ENCODE measurements at places on chromosomes 7 and 10.

DNA sequence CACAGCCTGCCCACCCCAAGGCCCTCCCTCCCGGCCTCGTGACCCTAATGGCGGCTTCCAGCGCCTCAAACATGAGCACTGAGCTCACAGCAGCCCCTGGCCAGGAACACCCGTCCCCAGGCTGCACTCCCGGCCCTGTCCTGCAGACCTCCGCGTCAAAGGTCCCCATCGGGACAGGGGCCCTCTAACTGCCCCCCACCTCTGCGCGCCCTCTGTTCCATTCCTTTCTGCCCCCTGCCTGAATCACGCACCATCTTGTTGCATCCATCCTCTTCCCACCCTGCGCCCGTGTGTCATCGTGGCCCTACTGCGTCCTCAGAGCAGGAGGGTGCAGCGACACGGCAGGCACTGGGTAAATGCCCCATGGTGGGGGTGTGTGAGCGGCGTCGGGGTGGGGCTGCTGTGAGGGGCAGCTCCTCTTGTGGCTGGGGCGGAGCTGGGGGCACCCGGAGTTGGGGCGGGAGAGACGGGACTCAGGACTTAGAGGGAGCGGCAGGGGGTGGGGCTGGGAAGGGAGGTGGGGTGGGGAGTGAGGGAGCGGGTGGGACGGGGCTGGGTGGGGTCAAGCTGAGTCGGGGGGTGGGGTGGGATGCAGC is 13.4 kb downstream of the SLC29A4 start:
- no peak for DNase-seq

- DNase-seq: no peak
Observed at GRCh38 chr10:44511601-44512000, 126.7 kb upstream of the CXCL12 start.

DNA sequence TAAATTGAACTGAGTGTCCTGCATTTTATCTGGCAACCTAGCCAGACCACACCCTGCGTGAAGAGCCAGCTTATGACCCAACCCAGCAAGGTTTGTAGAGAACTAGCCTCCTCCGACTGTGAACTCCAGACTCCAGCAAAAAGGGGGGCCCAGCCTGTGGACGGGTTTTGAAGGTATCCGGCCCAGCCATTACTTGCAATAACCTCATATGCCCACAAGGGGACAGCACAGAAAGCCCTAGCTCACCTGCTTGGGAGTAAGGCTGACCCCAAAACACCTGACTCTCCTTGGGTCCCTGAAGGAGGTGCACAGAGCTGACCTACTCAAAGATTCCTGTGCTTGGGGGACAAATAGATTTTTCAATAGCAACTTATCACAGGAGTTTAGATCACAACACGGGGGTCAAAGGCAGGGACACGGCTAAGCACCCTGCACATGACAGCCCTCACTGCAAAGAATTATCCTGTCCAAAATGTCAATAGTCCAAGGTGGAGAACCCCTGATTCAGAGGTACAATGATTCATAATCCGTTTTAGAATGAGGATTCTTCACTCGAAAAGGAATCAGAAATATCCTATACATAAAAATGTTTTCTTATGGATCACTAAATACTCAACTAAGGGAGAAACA is 4.6 kb downstream of the TRPV6 start:
- no peak for DNase-seq

DNA sequence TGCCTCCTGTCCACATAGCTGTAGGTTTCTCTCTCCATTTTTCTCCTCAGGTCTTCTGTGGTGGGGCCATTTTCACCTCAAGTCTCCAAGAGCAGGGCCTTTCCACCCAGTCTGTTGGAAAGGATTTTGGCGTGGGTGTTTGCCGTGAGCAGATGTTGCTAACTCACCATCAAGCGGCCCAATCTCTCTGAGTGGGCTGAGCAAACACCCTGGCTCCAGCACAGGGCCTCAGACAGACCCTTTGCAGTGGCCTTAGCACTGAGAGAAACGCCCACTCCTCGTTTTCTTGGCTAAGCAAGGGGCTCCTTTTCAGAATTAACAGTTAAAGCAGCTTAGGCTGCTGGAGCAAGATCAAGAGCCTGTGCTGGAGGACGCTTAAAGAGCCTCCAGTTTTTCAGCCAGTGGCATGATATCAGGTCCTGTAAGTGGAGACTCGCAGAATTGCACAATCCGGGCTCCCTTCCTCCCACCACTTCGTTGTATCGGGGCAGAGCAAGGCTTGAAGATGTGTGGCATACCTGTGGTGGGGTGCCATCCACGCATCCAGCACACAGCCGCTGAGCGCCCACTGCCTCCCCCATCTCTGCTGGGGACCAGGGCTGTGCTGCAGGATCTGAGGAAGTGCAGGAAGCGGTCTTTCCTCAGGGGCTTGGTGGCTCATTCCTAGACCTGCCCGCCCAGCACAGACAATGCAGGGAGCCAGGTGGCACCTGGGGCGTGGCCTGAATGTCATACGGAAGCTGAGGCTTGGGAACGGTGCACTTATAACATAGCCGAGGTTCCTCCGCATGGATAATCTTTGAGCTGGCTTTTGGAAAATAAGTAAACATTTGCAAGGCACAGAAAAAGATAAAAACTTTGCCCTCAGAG is 142.7 kb downstream of the ADARB2 start:
- DNase-seq: no peak

- no peak for DNase-seq
Observed at GRCh38 chr7:101166909-101167644, 1.7 kb upstream of the VGF start.

DNA sequence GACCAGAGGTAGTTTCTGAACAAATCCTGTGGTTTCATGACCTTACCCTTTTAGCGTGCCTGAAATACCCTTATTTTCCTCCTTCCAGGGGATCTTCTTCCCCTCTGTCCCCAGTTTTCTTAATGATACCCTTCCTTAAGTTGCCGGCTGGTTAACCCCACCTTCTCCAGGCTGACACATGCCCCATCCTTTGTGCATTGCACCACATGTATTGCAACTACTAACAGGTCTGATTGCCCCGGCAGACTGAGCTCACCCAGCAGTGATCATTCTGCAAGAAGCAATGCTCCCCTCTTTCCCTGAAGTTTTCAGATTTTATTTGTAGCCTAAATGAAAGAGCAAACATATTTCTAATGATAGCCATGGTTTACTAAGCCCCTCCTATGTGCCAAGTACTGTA is 108.2 kb downstream of the HIP1 start:
- no peak for DNase-seq

DNA sequence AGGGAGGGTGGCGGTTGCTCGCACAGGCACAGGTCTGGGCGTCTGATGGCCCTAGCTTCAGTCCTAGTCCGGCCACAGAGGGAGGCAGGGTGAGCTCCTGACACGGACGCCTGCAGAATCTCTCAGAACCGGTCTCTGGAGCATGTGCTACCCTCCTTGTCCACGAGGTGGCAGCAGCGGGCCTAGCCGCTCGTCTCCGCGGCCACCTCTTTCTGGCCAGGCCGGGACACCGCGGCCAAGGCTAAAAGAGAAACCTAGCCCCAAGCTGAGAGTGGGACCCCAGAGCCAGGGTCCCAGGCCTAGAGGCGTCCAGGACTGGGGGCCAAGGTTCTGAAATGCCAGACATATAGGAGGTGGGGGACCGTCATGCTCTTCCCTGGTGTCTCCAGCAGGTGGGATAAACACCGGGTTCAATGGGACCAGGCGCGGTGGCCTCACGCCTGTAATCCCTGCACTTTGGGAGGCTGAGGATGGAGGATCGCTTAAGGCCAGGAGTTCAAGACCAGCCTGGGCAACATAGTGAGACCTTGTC is 3.2 kb upstream of the LAT2 start:
- DNase-seq: peak; percentile 76

- no peak for DNase-seq
Observed at GRCh38 chr7:45898222-45898621, 9.9 kb downstream of the IGFBP1 start.
